ENCODE measurements at places on chromosomes 6 and 20.

DNA sequence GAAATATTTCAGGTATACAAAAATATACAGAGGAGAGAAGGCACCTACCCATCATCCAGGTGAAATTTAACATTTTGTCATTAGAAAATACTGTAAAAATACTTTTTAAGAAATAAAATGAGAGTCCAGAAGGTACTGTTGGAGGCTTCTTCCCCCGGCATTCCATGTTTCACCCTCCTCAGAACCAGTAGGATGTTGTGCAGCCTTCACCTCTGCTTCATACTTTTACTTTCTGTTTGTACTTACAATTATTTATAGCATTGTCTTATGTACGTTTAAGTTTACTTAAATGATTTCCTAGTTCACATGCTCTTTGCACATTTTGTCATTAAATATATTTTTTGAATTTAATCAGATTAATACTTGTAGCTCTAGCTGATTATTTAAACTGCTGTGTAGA is 30.9 kb downstream of the TMEM200A start:
- no peak for DNase-seq

- no peak for DNase-seq
These were observed 26.7 kb downstream of the ZNF337 start for GRCh38 chr20:25669826-25670422.

- no peak for DNase-seq
These were observed 10.8 kb downstream of the ABHD16A start for GRCh38 chr6:31692353-31692752.

DNA sequence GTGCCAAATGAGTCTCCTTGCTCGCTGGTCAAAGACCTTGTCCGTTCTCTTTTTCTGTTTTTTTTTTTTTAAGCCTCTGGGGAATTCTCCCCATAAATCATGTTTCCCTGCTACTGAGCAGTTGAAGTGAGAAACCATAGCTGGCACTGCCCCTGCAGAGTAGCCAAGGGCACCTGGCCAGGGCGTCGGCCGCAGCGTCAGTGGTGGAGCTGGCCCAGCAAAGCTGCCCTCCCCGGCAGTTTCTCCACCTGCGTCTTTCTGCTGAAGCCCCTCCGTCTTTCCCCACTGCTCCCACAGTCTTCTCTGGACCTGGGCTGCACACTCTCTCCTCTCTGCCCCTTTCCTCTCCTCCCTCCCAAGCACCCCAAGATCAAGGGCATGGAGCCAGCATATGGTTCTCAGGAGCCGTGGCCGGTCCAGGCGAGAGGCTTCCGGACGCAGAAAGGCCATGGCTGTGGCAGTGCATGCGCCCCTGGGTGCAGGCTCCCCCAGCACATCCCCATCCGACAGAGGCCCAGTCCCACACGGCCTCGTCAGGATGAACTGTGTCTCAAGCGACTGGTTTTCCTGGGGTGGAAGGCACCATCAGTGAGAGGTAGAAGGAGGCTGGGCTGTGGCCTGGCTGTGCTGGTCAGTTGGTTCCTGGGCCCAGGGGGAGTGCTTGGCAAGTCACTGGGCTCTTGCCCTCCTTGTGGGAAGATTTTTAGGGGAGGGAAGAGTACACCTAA is 218.1 kb downstream of the ERMARD start:
- no peak for DNase-seq

DNA sequence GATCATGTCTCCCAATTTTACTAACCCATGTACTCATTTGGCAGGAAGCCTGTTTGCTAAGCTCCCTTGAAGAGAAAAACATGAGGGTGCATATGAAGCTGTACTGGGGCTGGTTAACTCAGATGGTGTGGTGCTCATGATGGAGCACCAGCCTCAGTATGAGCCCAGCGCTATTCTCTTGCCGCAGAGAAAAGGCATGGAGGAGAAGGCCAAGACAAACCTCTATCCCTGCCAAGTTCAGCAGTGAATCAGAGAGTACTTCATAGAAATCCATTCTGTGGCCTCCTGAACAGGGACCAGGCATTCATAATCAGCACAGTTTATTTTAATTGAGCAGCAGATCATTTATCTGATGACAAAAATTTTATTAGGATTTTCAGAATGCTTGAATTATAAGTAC is 398.1 kb downstream of the LMBRD1 start:
- DNase-seq, result no peak

DNA sequence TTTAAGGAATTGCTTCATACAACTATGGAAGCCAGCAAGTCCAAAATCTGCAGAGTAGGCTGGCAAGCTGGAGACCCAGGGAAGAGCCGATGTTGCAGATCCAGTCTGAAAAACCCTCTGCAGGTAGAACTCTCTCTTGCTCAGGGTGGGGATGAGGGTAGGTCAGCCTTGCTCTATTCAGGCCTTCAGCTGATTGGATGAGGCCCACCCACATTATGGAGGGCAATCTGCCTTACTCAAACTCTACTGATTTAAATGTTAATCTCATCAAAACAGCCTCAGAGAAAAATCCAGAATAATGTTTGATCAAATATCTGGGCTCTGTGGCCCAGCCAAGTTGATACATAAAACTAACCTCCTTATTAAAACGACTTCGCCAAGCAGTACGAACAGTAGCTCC is 29.7 kb upstream of the RNF24 start:
- no peak for DNase-seq

- DNase-seq, result no peak
These were observed 79.3 kb downstream of the PLG start for GRCh38 chr6:160781298-160781697.

- DNase-seq, result no peak
These were observed 144.0 kb downstream of the SIM1 start for GRCh38 chr6:100320686-100321085.

DNA sequence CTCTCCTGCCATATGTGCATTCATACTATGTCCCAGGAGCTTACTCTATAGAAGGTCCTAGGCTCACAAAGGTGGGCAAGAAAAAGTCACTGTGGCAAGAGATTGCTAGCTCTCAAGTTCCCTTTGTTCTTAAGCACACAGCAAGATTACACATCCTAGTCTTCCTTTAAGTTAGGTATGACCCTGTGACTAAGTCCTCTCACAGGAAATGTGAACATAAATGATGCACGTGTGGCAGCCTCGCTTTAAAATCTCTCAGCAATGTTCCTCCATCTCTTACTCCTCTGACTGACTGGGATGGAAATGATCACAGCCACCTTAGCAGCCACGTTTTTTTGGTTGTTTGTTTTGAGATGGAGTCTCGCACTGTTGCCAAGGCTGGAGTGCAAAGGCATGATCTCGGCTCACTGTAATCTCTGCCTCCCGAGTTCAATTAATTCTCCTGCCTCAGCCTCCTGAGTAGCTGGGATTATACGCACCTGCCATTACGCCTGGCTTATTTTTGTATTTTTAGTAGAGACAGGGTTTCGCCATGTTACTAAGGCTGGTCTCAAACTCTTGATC is 35.7 kb upstream of the HAO1 start:
- no peak for DNase-seq

- no peak for DNase-seq
These were observed 18.7 kb downstream of the ZNF391 start for GRCh38 chr6:27407153-27407814.

GRCh38 chr6:163668061-163668426 is 253.5 kb downstream of the QKI start:
- no peak for DNase-seq

DNA sequence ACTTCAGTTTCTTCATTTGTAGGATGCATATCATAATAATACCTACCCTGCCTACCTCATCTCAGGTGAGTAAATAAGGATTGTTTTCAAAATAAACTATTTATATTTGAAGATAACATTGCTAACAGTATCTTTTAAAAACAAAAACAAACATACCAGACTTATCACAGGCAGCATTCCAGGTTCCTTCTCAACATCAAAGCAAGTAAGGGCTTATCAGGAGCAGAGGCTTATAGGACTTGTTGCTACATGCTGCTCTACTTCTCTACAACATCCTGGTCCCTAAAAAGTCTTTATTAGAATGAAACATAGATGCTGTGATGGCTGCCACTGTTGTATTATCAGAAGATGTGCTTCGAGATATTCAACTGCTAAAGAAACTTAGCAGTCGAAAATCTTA is 149.2 kb upstream of the PRDM1 start:
- DNase-seq, result no peak

GRCh38 chr6:154463573-154464419 is 46.7 kb downstream of the CNKSR3 start:
- no peak for DNase-seq

DNA sequence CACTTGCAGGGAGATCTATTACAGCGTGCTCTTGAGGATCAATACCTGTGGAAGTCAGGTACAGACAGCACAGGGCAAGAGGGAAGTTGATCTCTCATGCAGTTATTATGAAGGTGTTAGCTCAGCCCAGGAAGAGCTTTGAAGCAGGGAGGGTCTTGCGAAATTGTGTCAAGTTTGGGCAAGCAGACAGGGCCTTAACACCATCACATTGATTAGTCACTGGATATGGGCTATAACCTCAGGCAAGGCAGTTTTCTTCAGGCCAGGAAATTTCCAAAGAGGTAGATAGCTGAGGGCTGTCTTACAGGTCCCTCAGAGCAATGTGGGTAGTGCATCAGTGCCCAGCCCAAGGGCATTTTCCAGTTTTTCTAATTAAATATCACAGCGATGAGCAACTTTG is 643.8 kb downstream of the DHX35 start:
- DNase-seq, result no peak

DNA sequence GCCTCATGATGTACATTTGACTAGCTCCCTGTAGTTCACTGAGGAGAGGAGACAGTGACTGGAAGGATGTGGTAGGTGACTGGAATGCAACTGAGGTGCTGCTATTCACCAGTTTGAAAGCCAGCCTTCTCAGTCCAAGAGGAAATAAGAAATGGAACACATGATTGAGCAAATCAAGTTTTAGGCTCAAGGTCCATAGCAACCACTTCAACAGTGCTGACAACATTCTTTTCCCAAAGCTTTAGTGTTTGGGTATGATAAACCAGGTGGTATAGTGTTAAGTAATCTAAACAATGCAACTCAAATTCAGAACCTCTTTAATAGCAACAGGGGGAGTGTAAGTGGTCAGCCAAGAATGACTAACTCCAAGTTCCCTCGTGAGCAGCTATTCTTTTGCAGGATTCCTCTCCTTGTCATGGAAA is 9.2 kb downstream of the ZHX3 start:
- DNase-seq, result no peak

GRCh38 chr6:106502559-106502958 is 126.7 kb downstream of the RTN4IP1 start:
- DNase-seq, result no peak

GRCh38 chr6:87257046-87257445 is 65.3 kb upstream of the SMIM8 start:
- DNase-seq, result no peak

DNA sequence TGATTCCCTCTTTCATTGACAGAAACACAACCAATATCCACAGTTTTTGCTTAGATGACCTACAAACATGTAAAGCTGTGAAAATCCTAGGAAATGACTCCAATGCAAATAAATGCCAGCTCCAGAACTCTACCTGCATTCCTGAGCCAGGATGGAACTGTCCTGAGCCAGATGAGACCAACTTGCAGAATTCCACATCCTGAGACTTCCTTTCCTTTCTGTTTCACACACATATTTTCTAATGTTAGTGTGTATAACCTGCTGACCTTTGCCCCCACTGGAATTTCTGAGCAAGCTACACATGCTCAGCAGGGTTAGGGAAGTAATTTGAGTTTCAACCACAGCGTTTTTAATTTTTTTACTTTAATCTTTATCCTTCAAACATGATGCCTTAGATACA is 69.6 kb upstream of the ADGRF1 start:
- DNase-seq, result no peak

DNA sequence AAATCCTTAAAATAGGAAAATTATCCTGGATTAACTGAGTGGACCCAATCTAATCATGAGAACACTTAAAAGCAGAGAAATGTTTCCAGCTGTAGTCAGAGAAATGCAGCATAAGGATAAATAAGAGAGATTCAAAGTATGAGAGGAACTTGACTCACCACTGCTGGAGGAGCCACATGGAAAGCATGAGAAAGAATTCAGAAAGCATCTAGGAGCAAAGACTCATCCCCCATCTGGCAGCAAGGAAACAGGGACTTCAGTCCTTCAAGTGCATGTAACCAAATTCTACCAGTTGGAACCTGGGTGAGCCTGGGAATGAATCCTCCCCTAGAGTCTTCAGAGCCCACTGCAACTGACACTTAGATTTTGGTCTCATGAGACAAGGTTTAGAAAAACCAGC is 33.7 kb downstream of the RNF146 start:
- no peak for DNase-seq

- no peak for DNase-seq
These were observed 29.6 kb upstream of the FOXC1 start for GRCh38 chr6:1580109-1580508.

DNA sequence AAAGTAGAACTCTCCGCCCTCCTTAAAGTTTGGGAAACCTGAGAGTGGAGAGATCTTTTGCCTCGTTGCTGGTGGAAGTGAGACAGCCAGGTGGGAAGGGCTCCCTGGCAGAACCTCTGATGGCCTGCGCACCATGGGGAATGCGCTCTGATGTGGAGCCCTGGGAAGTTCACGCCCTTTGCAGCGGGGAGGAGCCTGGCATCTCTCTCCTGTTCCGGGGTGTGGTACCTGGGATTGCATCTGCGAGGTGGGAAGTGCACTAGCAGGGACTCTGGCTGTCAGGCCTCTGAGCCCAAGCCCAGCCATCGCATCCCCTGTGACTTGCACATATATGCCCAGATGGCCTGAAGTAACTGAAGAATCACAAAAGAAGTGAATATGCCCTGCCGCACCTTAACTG is 159.8 kb downstream of the AKAP7 start:
- DNase-seq, result no peak

DNA sequence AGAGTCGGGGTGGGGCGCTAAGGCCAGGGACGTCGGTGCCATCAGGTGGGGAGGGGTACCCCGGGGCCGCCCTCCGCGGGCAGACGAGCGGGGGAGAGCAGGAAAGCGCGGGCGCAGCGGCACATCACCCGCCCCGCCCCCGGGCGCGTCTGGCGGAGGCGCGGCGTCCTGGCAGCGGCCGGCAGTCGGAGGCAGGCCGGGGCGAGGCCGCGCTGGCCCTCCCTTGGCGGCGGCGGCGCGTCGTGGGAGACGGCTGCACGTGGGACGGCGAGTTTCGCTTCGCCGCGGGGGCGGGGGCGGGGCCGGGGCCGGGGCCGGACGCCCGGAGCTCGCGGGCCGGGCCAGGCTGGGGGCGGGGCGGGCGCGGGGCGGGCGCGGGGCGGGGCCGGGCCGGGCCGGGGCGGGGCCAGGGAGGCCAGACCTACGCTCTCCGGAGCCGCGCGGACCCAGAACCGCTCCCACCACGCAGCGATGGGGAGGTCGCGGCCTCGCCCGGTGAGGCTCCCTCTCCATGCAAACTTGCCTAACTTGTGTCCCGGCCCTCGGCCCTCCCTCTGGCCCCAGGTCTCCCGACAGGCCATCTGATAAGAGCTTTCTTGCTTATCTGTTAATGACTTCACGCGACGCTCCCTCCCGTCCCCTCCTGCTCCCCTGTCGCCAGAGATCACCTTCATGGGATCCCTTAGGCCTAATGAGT is 12.5 kb downstream of the ITPR3 start:
- peak; percentile 62 for DNase-seq

GRCh38 chr6:1536526-1537429 is 72.9 kb upstream of the FOXC1 start:
- no peak for DNase-seq

All from CD8-positive, alpha-beta memory T cell (primary cell).